IMR-90 (cell line): ENCODE measurements at places on chromosomes 1 and 21. TPM values are rescaled to one million over a fixed set of nuclear protein-coding genes. Genes with fewer than 3 reads are reported as not detected.

GRCh38 chr21:46674430-46675007 lies 39.0 kb downstream of the PRMT2 start:
- H3K4me1 ChIP-seq = no peaks in the 10 kb centered on the region
- H3K36me3 ChIP-seq = no peaks in the 10 kb centered on the region
- no peak for DNase-seq

GRCh38 chr1:171422511-171422910 lies 62.8 kb upstream of the PRRC2C start:
- peaks cover 3% of the 10 kb centered on the region; the same call in 1 of the 2 replicates for H3K4me1 ChIP-seq
- no peaks in the 10 kb centered on the region for H3K36me3 ChIP-seq
- no peak overlapping the region for H3K27ac ChIP-seq
- peak; percentile 62 for DNase-seq

CFAP107 gene
- total RNA-seq = not detected in 2 replicates

DNA sequence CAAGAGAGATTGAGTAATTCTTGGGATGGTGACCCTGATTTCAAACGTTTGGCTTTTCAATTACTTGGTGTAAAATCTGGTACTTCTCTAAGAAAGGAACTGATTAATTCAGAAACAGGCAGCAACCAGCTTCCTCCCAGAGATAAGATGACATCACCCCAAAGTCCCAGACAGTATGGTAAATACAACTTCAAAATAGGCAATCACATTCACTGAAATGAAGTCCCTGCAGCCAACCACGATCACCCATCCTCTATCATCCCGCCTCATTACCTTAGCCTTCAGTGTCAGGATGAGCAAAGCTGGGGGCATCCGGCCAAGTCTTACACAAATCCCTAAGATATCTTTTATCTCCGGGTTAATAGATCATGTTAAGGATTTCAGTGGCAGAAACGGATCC lies 26.4 kb upstream of the RUNX1 start:
- peak; percentile 82 for DNase-seq
- peaks cover 15% of the 10 kb centered on the region for H3K4me1 ChIP-seq
- no peaks in the 10 kb centered on the region for H3K27me3 ChIP-seq
- no peak overlapping the region for H3K27ac ChIP-seq
- H3K36me3 ChIP-seq = no peaks in the 10 kb centered on the region

LRRIQ3 gene
- 1.8 and 3.1 TPM in 2 replicates for total RNA-seq

DNA sequence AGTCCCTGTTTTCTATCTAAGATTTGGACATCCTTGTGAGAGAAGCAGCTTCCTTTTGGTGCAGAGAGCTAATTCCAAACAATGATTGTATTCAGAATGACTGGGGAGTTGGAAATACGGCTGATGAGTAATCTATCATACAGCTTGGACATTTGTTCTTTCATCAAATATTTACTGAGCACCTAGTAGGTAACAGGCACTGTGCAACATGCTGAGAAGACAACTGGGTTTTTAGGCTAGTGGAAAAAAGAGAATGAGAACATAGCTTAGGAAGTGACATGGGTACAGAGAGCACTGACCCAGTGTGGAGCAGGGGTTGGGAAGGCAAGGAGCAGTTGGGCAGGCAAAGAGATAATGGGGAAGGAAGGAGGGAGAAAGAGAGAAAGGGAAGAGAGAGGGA lies 87.5 kb downstream of the TBX19 start:
- DNase-seq = no peak
- no peak overlapping the region for H3K27ac ChIP-seq
- no peaks in the 10 kb centered on the region for H3K36me3 ChIP-seq
- H3K4me3 ChIP-seq = no peak overlapping the region
- no peaks in the 10 kb centered on the region for H3K4me1 ChIP-seq
